ENCODE measurements at places on chromosomes 5 and 9.

DNA sequence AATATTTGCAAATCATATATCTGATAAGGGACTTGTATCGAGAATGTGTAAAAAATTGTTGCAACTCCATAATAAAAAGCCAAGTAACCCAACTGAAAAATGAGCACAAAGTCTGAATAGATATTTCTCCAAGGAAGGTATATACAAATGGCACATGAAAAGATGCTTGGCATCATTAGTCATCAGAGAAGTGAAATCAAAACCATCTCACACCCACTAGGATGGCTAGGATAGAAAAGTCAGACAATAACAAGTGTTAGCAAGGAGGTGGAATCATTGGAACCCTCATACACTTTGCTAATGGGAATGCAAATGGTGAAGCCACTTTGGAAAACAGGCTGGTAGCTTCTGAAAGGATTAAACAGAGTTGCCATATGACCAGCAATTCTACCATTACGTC lies 182.7 kb downstream of the ERCC6L2 start:
- no peak for DNase-seq

- peak; percentile 71 for DNase-seq
Measured at GRCh38 chr5:132962429-132963021, 909 bp downstream of the AFF4 start.

DNA sequence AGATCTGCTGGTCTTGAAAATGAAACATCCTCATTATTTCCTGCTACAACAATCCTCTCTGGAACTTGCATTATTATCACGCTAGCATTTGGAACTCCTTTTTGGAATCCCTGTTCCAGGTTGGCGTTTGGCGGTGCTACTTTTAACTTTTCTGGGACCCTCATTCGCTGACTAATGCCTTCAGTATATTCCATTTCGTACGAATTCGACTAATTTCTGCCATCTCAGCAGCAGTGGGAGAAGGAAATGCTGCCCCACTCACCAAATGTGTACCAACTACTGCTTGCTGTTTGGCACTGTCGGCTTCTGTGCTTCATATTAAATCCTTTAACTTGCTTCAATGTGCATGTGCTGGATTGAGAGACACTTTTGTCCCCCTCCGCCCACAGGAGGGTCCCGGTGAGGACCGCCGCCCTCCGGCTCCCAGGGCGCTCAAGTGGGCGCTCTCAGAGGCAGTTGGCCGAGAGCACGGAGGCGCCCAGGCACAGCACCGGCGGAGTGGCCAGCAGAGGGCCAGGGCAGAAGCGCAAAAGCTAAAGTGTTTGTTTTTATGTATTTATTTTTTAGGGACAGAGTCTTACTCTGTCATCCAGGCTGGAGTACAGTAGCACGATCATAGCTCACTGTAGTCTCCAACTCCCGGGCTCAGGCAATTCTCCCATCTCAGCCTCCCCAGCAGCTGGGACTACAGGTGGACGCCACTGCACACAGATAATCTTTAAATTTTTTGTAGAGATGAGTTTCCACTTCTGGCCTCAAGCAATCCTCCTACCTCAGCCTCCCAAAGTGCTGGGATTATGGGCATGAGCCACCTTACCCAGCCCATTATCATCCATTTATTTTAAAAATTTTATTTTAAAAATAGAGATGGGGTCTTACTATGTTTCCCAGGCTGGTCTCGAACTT lies 11.9 kb downstream of the PDE6A start:
- no peak for DNase-seq

- DNase-seq, result no peak
Measured at GRCh38 chr9:89617978-89618377, 13.2 kb downstream of the GADD45G start.

DNA sequence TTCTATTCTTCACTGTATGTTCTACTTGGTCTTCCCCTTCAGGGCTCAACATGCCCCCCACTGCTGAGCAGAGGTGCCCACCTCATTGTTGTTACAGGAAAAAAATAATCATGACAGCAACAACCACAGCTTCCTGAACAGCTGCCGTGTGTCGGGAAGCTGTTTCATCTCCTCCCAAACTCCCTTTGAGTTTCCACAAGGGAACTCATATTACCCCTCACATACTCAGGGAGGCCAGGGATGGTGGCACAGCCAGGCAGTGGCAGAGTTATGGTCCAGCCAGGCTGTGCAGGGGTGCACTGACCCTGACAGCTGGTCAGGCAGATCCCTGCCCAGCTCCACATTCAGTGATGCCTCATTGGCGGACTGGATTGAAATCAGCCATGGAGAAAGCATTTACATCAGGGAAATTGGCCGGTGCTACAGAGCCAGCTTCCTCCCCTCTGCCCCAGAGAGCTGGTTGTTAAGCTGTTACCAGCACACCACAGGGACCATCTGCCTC lies 37.3 kb downstream of the SARDH start:
- DNase-seq, result no peak

GRCh38 chr9:93263334-93264229 lies 79.6 kb downstream of the WNK2 start:
- no peak for DNase-seq

GRCh38 chr5:4093236-4093635 lies 497.6 kb downstream of the IRX1 start:
- DNase-seq, result no peak

GRCh38 chr5:10069637-10070313 lies 179.9 kb downstream of the ATPSCKMT start:
- no peak for DNase-seq

DNA sequence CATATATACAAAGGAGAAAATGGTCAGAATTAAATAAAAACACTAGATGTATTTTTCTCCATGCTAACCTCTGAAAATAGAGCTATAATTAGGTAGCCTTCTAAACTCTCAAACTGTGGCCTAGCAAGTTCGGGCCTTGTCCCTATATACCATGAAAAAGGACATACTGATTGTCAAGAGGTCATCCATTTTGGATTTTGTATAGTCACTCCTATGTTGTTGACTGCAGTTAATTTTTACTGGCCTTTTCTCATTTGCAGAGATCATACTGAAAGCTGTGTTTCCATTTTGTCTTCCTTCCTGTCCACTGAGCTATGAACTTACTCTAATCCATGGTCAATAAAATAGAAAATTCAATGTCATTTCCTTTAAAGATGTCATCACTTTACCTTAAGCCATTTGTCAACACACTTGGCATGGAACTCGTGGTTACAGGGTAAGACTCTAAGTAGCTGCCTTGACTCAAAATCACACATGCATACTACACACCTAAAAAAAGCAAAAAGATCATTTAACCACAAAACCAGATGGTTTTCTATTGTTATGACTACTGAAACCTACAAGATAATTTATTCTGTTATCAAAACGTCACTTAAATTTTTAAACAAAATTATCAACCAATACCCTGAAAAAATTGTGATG lies 58.0 kb downstream of the RNF38 start:
- no peak for DNase-seq

- no peak for DNase-seq
Measured at GRCh38 chr5:144083185-144083584, 87.3 kb downstream of the YIPF5 start.

DNA sequence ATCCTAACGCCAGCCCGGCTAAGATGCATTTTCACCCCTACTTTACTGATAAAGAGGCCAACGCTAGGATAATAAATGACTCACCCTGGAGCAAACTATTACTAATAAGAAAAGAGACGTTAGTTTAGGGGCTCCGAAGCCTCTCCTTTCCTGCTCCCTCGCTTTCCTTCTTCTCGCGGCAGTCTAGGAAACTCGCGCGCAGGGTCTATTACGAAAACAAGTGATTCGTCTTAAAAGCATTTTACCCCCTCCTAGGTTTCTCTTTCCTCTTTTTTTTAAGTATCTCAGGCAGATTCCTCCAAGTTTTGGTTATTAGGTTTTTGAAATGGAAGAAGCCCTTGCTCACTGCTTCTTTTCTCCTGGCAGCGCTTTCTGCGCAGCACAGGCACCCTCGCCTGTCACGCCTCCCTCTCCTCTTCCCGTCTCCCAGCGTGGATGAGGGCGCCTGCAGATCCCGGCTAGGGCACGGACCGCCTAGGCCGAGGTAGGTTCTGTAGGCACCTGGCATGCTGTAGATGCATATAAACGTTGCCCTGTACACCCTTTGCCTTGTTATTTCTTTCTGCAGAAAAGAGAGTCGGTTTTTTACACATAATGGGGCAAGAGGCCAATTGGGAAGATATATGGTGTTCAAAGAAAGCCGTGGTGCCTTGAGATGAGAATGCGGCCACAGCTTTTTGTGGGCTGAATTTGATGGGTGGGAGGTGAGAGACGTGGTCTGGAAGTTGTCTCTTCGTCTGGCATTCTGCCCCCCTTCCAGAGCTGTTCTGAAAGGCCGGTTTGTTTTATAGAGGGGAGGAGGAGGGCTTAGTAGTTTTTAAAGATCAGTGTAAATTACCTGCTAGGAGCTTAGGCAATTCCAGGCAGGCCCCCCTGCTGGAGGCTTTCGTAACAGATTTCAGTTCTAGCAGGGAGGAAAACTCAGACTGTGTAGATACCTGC lies 983 bp downstream of the GCNT1 start:
- peak; percentile 29 for DNase-seq

DNA sequence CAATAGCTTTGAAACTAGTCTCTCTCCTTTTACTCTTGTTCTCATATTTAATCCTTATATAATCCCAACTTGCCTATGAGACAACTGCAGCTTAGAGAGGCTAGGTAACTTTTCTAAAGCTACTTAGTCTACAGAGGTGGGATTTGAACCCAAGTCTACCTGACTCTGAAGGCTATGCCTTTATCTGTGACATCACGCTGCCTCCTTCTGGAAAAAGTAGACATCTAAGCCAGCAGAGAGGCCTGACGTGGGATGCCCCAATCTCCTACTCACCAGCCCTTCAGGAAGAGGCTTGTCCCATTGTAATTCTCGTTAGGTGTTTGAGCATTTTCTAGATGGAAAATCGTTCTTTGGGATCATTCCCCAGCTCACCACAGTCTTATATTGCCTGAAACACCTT lies 167.5 kb downstream of the HSPA4 start:
- no peak for DNase-seq

DNA sequence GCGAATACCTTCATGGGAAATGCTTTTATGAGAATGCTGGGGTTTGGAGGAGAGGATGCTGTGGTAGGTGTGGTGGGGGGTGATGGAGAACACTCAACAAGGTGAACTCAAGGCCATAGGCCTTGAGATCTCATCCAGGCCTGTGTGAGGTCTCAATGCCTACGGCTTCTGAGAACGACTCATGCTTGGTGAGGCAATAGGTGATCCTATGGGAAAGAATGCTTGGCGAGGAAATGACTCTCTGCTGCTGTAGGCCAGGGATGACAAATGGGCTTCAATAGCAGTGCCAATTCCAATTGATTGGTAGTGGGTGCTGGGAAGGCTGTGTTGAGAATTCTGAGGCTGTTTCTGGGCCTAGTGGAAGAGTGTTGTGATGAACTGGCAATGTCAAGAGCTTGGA lies 280.2 kb upstream of the CLINT1 start:
- no peak for DNase-seq

- peak; percentile 87 for DNase-seq
Measured at GRCh38 chr5:58460002-58460731, at the start of gene PLK2. Gene PLK2, minus strand, starts transcription at chr5:58460086. Its CDS starts 127 bp downstream, at chr5:58459959.

DNA sequence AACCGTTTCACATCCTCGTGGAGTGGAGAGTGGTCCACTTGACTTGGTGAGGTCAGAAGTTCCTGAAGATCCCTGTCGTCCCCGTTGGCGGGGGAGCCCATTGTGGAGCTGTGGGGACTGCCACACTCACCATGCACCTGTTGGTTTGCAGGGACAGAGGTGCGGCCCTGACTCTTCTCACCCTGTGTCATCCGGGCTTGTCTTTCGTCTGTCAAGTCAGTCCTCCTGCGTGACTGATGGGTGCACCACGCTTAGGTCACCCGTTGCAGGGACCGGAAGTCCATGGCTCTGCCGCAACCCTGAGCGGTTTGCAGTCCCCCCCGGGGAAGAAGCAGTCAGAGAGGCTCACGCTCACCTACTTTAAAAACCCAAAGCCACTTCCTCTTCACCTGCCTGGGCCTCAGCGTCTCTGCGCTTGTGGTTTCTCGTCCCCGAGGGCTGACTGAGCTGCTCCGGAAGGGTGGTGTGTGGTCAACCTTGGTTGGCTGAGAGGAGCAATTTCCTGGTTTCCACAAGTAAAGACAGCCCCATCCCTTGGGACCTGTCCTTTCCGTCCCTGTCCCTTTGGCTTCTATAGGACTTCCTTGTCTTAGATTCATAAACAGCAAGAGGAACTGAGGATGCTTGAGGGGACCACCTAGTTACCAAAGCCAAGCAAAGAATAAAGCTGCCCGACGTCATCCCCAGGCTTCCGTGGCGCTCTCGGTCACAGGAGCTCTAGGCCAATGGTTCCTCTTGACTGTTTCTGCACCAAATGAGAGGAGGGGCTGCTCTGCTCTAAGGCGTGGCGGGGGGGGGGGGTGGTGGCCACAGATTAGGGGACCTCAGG lies 53.2 kb downstream of the USP20 start:
- no peak for DNase-seq

- no peak for DNase-seq
Measured at GRCh38 chr5:43772764-43773477, 169.9 kb downstream of the NNT start.

DNA sequence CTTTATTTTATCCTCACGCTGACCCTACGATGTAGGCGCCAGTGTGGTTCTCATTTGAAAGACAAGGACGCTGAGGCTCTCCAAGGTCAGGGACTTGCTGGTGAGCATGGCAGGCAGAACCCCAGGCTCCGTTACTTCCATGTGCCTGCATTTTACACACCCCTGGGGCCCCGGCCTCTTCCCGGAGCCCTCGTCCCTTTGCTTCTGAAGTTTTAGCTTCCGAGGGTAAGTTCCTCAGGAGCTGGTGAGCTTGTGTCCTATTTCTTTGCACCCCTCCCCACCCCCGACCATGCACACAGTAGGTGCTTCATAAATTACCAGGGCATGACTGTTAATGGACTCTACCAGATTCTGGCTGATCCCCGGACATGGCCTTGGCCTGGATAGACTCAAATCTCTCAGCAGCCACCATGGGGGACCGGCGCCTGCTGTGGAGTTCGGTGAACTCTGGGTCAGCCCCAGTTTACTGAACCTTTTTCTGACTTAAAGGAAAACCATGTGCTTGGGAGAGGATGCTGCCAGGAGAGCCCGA lies 59.3 kb upstream of the RNU6ATAC start:
- no peak for DNase-seq

DNA sequence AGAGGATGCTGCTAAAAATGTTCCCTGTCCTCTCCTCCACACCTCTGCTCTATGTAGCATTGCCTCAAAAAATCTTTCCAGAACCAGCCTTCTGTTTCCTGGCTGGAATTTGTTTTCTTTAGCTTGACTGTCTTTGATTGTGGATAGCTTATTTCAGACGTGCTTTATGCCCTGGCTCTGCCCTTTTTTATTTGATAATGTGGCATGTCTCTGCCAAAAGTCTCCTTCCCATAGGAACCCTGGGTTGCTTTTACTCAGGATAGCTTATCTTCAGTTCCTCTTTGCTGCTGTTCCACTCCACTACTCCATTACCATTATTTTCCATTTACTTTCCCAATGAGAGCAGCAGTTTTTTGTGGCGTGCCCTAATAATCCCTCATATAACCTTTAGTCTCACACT lies 885 bp upstream of the TMEM252 start:
- no peak for DNase-seq

Measured in right renal cortex interstitium (tissue), 3 donors.